ENCODE measurements at places on chromosomes 13 and 19.

DNA sequence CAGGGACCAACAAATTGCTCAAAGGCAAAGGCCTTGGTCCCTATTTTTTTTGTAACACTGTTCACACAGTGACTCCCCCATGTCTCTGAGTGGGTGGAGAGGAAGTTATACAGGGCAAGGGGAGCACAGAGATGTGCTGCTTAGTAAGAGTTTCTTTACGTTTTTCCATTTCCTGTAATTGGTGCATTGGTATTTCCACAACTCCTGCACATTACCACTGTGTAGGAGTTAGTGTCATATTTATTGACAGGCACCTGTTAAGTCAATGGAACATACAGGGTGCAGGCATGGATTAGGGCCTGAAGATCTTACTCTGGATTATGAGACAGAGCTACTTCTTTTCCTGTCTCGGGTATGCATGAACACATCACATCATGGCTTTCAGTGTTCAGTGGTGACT lies 45.2 kb downstream of the SOX21 start:
- DNase-seq = peak; percentile 18

- no peak for DNase-seq
Measured at GRCh38 chr19:2579678-2580280, 103.9 kb downstream of the GADD45B start.

DNA sequence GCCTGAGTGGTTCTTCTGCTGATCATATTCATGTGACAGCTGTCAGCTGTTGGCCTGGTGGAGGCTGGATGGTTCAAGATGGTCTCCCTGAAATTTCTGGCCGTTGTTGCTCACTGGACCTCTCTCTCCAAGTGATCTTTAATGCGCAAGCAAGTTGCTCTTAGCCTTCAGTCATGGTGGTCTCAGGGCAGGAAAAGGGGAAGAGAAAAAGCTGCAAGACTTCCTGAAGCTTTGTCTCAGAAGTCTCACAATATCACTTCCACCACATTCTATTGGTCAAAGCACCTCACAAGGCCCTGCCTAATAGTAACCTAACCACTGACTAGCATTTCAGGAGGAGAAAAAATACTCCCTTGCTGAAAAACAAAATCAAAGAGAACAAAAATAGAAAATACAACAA lies 1.6 kb upstream of the ZNF567 start:
- no peak for DNase-seq

- DNase-seq = no peak
Measured at GRCh38 chr13:23433171-23434153, at the start of gene SACS. TSS of gene SACS (minus strand) at chr13:23433702. CDS start at chr13:23411239, 22,463 bp downstream.

DNA sequence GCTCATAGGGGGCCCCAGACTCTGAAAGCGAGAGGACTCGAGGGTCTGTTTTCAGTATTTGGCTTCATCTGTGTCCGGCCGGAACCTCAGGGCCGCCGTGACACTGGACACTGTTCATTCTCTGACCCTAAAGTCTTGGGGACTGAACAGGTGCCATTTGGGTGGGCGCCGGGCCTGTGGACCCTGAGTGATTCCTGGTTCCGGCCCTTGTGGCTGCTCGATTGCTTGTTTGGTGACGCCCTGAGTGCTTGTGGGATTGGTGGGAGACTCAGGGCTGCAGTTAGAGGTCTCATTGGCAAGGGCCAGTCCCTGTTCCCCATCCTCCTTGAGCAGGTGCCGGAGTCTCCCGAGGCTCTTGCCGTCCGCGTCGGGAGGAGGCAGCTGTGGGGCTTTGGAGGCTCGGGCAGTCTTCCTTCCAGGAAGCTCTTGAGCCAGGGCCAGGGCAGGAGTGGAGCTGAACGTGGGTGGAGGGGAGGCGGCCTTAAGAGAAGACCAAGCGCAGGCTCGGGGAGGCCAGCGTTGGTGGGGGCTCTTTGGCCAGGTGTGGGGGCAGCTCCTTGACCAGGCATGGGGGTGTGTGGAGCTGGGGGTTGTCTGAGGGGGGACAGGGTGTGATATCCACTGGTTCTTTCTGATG lies 4.7 kb downstream of the PTBP1 start:
- DNase-seq = no peak

DNA sequence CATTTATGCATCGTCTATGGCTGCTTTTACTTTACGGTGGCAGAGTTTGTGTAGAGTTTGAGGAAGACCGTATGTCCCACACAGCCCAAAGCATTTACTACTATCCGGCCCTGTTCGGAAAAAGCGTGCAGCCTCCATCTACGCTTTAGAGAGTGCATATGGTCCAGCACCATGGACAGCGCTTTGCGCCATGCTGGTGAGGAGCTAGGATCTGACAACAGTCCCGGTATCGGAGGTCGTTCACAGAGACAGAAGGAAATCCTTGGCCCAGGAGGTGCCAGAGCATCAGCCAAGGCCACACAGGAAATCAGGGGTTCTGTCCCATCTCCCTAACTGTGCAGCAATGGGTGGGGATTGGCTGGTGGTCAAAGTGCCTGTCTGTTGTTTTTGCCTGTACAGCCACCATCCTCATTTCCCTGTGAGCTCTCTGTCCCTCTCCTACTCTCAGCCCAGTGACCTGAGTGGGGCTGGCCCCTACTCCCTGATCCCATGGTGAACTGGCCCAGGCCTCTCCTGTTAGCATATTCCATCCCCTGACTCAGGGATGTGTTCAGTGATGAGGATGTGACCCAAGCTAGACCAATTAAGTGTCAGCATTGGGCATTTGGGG lies 16.2 kb upstream of the PRODH2 start:
- peak; percentile 64 for DNase-seq

DNA sequence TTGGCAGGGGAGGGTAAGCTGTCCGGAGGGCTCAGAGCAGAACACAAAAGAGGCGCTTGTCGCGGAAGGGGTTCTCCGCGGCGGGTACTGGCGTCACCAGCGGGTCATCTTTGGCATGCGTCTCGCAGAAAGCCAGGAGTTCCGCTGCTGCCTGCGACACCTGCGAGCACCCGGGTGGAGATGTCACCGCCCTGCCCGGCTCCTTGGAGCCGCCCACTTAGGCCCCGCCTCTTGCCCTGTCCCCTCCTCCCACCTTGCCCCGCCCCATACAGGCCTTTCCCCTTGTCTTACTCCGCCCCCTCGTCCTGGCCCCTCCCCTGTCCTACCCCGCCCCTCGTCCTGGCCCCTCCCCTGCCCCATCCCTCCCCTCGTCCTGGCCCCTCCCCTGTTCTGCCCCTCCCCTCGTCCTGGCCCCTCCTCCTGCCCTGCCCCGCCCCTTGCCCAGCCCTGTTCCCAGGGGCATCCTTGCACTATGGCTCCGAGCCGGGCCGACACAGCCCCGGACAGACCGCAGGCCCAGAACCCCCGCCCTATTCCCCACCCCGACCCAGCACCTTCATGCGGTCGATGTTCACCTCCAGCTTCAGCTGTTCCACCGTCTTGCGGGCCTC lies 1.9 kb downstream of the GNG8 start:
- peak; percentile 99 for DNase-seq
